ENCODE measurements at places on chromosomes 5 and 9.

DNA sequence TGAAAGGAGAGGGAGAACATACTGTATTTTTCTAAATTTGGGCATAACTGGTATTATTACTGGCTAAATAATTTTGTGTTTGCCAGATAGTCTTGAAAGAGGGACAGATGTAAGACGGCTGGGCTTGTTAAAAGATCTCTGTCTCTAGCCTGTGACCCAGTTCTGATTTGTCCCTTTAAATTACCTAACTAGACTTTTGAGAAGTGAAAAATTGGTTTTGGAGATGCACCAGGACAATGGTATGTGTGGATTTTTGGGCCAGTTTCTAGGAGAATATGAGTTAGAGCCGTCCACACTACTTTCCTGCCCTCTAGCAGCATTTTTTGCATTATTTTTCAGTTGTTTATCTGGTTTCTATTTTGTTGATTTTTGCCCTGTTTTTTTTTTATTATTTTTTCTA lies 33.5 kb downstream of the LNPEP start:
- no peak for DNase-seq

GRCh38 chr5:59712836-59713497 lies 180.6 kb downstream of the PDE4D start:
- DNase-seq = peak; percentile 71

DNA sequence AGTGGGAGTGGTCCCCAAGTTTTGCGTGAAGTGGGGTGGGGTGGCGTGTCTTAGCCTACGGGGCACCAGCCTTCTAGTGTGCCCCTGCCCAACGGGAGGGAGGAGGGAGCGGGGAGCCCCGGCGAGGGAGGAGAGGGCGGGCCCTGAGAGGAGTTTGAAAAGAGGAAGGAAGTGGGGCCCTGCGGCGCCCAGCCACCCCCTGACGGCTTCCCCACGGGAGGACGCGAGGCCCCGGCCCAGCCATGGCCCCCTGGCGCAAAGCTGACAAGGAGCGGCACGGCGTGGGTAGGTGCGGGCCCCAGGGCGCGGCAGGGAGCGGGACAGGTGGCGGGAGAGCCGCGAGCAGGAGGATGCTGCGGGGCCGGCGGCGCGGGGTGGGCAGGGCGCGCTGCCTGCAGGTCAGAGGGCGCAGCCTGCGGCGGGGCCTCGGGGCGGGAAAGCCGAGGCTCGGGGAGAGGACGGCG lies at the start of gene DOCK2:
Gene DOCK2, plus strand, starts transcription at position 191 of the 464 bp plus-strand sequence. Its CDS starts 52 bp downstream, at position 243.
- peak; percentile 59 for DNase-seq

DNA sequence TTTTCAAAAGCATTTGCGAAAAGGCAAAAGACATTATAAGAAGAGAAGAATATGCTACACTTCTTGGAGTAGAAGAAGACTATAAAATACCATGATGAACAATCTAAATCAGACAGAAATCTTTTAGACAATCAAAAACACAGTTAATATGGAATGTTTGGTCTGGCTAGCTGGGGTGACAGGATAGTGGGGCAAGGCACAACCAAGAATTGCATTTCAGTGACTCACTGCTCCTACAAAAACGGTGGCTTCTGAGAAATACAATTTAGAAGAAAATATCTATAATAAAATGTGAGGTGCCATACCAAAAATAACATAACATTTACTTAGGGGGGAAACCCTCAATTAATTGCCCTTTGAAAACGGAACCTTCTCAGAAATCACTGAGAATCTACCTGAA lies 363.4 kb downstream of the NPR3 start:
- DNase-seq = no peak

- DNase-seq = no peak
Observed at GRCh38 chr5:106172681-106173532, 1497.8 kb downstream of the EFNA5 start.

GRCh38 chr9:126932871-126933321 lies 18.3 kb downstream of the RALGPS1 start:
- DNase-seq = peak; percentile 60

DNA sequence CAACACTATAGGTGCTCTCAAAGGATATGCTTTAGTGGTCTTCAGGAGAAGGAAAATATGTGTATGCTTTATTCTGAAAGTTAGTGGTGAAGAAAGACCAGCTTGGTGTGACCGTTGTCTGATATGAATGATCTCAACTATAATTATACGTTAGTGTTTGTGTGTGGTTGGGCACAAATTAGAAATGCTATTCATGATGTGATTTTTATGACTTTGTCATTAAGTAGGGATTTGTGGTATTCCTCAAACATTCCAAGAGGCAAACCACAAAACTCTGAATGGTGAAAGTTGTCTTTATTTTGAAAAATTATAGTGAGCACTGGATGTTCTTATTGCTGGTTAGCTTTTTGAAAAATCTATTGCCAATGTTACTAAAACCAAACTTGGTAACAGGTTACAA lies 6.2 kb upstream of the F2R start:
- DNase-seq = no peak

DNA sequence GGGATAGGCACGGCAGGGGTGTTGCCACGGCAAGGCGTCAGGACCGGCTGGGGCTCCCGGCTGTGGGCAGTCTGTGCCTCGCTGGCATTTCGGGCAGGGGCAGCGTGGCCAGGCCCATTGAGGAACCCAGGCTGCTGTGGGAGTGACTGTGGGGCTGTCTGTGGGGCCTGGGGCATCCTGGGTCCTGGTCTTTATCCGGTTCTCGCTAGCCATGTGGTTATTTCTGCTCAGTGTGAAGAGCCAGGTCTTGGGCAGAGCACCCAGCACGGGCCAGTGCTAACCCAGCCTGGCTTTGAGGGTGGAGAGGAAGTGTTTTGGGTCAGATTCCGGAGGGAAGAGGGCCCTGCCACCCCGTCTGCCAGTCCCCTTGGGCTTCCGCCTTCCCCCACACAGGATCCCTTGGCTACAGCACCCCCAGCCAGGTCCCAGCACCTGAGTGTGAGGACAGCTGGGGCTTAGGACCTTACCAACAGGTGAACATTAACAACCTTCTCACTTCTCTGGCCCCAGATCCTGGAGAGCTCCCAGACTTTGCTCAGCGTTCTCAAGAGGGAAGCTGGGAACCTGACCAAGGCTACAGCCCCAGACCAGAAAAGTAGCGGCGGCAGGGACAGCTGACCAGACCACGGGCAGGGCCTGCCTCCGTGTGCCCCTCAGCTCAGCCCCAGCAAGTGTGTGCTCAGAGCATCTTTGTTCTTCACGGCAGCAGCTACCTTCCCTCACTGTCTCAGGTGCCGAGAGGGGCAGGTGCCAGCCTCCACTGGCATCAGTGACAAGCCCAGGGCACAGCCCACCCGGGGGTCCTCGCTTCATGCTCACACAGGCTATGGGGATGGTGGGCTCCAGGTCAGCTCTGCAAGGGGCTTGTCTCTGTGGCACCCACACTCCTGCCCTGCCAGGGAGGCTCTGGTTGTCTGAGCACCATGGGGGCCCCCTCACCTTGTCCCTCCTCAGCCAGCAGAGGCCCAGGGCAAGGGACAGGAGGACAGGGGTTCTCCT lies 1.1 kb downstream of the SSNA1 start:
- DNase-seq = no peak

GRCh38 chr9:126708178-126708577 lies 94.5 kb downstream of the LMX1B start:
- DNase-seq = no peak

- no peak for DNase-seq
Observed at GRCh38 chr5:125487231-125487630, 740.8 kb upstream of the ZNF608 start.

GRCh38 chr5:91136271-91136670 lies 246.8 kb downstream of the ARRDC3 start:
- DNase-seq = no peak

- no peak for DNase-seq
Observed at GRCh38 chr5:7671381-7671993, 179.4 kb downstream of the CFAP90 start.

DNA sequence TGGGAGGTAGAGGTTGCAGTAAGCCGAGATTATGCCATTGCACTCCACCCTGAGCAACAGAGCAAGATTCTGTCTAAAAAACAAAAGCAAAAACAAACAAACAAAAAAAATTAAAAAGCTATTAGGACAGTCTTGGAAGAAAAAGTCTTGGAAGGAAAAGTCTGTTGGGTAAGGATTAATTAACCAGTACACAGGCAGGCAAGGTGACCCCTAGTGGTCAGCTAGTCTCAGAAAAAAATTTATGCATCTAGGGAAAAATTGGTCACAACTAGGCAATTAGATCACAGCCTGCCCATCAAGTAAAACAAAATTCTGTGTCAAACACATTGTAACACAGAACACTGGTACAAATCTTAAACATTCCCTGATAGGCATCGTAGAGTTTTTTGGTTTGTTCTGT lies 6.7 kb upstream of the ANKRD18B start:
- peak; percentile 34 for DNase-seq

GRCh38 chr9:76610011-76610352 lies 151.0 kb downstream of the GCNT1 start:
- DNase-seq = no peak

- DNase-seq = peak; percentile 61
Observed at GRCh38 chr9:97470076-97470475, 31.4 kb upstream of the TMOD1 start.

All from GM23338 (cell line).